Lower lobe of right lung (tissue), 2 donors: ENCODE measurements at places on chromosomes 6 and 20. TPM values are rescaled to one million over a fixed set of nuclear protein-coding genes. Genes with fewer than 3 reads are reported as not detected.

GRCh38 chr6:54910431-54910884, 63.9 kb downstream of the FAM83B start:
- no peak overlapping the region for H3K4me3 ChIP-seq
- no peaks in the 10 kb centered on the region for H3K27me3 ChIP-seq
- H3K4me1 ChIP-seq: no peaks in the 10 kb centered on the region
- H3K36me3 ChIP-seq: no peaks in the 10 kb centered on the region

- H3K27ac ChIP-seq: no peak overlapping the region
- H3K36me3 ChIP-seq: no peaks in the 10 kb centered on the region
- H3K4me3 ChIP-seq: no peak overlapping the region
- no peaks in the 10 kb centered on the region for H3K27me3 ChIP-seq
Measured at GRCh38 chr6:129662980-129663431, 47.0 kb downstream of the ARHGAP18 start.

- H3K27me3 ChIP-seq: no peaks in the 10 kb centered on the region
- no peaks in the 10 kb centered on the region for H3K4me1 ChIP-seq
- no peak overlapping the region for H3K27ac ChIP-seq
- H3K36me3 ChIP-seq: no peaks in the 10 kb centered on the region
- no peak overlapping the region for H3K4me3 ChIP-seq
- no peak for DNase-seq
Measured at GRCh38 chr6:73339340-73339739, 14.7 kb downstream of the DPPA5 start.

Gene PIGU
- total RNA-seq: 13.8 TPM

- peak overlapping the region; percentile 4 for H3K4me3 ChIP-seq
- H3K36me3 ChIP-seq: peaks cover 7% of the 10 kb centered on the region
- peak; percentile 71 for DNase-seq
- peak overlapping the region; percentile 24 for H3K27ac ChIP-seq
- H3K4me1 ChIP-seq: peaks cover 44% of the 10 kb centered on the region
- no peaks in the 10 kb centered on the region for H3K27me3 ChIP-seq
Measured at GRCh38 chr20:58306421-58307261, 2.9 kb upstream of the RAB22A start.

Gene TSBP1
- not detected for total RNA-seq

Gene NFS1
- 22.2 TPM for total RNA-seq

Gene LHFPL5
- total RNA-seq: not detected

DNA sequence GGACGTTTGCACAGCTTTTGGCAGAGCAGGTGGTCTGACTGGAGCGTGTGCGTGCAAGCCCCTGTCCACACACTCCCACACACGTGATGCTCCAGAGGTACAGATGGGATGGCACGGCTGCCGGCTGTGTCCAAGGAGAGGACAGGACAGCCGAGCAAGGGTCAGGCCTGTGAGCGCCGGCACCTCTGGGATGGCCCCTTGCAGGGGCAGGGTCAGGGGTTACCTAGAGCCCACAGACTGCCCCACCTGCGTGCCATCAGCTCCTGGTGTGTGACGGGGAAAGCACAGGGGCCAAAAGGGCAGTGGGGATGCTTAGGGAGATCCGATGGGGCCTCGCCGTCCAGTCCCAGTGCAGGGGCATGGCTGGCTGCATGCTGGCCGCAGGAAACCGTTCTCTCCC, 189.7 kb downstream of the TAF4 start:
- H3K4me1 ChIP-seq: no peaks in the 10 kb centered on the region
- no peak for DNase-seq
- peaks cover 3% of the 10 kb centered on the region for H3K27me3 ChIP-seq
- H3K4me3 ChIP-seq: no peak overlapping the region
- no peaks in the 10 kb centered on the region for H3K36me3 ChIP-seq

Gene DUSP15
- 0.80 TPM for total RNA-seq

GRCh38 chr20:35004051-35004725, 48.5 kb downstream of the MYH7B start:
- H3K36me3 ChIP-seq: peaks cover 100% of the 10 kb centered on the region
- H3K27me3 ChIP-seq: no peaks in the 10 kb centered on the region
- no peaks in the 10 kb centered on the region for H3K4me1 ChIP-seq
- peak; percentile 7 for DNase-seq
- H3K27ac ChIP-seq: no peak overlapping the region

DNA sequence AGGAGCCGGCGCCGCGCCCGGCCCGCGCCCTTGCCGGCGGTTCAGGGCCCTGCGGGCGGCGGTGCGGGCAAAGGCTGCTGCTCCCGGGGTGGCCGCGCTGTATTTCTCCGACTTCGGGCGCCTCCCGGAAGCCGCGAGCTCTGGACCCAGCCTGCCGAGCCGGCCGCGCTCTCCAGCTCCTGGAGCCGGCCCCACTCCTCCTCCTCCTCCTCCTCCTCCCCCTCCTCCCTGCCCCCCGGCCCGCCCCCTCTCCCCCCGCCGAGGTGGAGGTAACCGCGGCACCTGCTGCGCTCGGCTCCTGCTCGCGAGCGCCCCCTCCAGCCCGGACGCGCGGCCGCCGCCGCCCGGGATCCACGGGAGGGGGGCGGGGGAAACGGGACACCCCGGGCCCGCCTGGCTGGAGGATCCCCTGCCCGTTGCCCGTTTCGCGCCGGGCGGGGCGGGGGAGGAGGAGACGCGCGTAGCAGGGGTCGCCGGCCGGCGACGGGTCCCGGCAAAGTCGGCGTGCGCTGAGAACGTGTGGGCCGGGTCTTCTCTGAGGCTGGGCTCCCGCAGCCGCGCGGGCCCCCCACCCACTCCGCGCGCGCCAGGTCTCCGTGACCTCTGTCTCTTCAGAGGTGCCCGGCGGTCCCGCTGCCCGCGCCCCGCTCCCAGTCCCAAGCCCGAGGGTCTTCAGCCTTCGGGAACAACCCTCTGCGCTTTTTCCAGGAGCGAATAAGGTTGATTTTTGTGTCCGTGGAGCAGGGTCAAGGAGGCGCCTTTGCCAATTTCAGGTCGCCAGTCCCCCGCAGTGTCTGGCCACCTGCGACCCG, at the start of gene SLC22A23:
Gene SLC22A23, minus strand, starts transcription at position 153 of the 812 bp plus-strand sequence. CDS start 491 bp downstream, outside the sequence.
- peaks cover 8% of the 10 kb centered on the region for H3K27me3 ChIP-seq
- peaks cover 39% of the 10 kb centered on the region for H3K4me1 ChIP-seq
- DNase-seq: peak; percentile 87
- peak within 1 kb of the TSS; percentile 70 for H3K4me3 ChIP-seq

Gene CD40
- total RNA-seq: 35.7 TPM

Gene CALHM6
- 9.1 TPM for total RNA-seq

- H3K27ac ChIP-seq: no peak overlapping the region
- H3K4me3 ChIP-seq: no peak overlapping the region
- H3K36me3 ChIP-seq: no peaks in the 10 kb centered on the region
- H3K4me1 ChIP-seq: no peaks in the 10 kb centered on the region
- DNase-seq: no peak
- H3K27me3 ChIP-seq: peaks cover 3% of the 10 kb centered on the region
Measured at GRCh38 chr20:24339210-24339641, 130.2 kb upstream of the SYNDIG1 start.

Gene TBXT
- total RNA-seq: not detected

GRCh38 chr6:105603788-105604586, 201.1 kb upstream of the PREP start:
- no peaks in the 10 kb centered on the region for H3K27me3 ChIP-seq
- H3K27ac ChIP-seq: no peak overlapping the region
- no peak for DNase-seq
- peaks cover 26% of the 10 kb centered on the region for H3K4me1 ChIP-seq

DNA sequence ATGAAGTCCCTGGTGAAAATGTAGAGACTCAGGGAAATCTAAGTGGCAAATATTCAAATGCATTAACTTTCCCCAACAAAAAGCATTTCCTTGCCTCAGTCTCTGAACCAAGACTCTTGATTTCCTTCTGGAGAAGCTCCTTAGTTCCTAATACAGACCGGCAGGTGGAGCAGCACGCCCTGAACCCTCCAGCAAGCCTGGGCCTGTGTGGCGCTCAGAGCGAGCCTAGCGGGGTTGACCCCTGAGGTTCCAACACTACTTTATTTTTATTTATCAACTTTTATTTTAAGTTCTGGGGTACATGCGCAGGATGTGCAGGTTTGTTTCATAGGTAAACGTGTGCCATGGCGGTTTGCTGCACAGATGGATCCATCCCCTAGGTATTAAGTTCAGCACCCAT, 50.8 kb downstream of the PACRG start:
- no peak for DNase-seq
- H3K27me3 ChIP-seq: no peaks in the 10 kb centered on the region
- no peaks in the 10 kb centered on the region for H3K4me1 ChIP-seq
- no peak overlapping the region for H3K4me3 ChIP-seq
- no peaks in the 10 kb centered on the region for H3K36me3 ChIP-seq
- H3K27ac ChIP-seq: no peak overlapping the region

- H3K4me3 ChIP-seq: peak overlapping the region; percentile 78
- peaks cover 46% of the 10 kb centered on the region for H3K4me1 ChIP-seq
- peak overlapping the region; percentile 96 for H3K27ac ChIP-seq
- peaks cover 3% of the 10 kb centered on the region for H3K36me3 ChIP-seq
Measured at GRCh38 chr6:36677753-36678487, 594 bp upstream of the CDKN1A start.

GRCh38 chr6:44057931-44058616, 69.2 kb downstream of the MRPL14 start:
- H3K4me1 ChIP-seq: peaks cover 44% of the 10 kb centered on the region
- no peak for DNase-seq
- H3K27ac ChIP-seq: peak overlapping the region; percentile 88

DNA sequence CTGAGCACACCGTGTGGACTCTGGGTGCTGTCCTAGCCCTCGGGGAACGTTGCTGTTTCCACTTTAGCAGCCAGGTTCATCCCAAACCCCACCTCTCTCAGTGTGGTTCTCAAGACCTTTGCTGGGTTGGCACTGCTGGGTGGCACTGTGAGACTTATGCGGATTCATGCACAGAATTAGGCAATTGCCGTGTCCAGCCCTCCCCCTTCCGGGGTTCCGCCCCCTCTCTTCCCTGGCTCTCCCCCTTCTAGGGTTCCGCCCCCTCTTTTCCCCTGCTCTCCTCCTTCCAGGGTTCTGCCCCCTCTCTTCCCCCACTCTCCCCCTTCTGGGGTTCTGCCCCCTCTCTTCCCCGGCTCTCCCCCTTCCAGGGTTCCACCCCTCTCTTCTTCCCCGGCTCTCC, 39.8 kb upstream of the SLCO4A1 start:
- H3K4me3 ChIP-seq: peak overlapping the region; percentile 23
- H3K36me3 ChIP-seq: no peaks in the 10 kb centered on the region
- H3K4me1 ChIP-seq: peaks cover 53% of the 10 kb centered on the region
- peak overlapping the region; percentile 83 for H3K27ac ChIP-seq
- H3K27me3 ChIP-seq: no peaks in the 10 kb centered on the region

DNA sequence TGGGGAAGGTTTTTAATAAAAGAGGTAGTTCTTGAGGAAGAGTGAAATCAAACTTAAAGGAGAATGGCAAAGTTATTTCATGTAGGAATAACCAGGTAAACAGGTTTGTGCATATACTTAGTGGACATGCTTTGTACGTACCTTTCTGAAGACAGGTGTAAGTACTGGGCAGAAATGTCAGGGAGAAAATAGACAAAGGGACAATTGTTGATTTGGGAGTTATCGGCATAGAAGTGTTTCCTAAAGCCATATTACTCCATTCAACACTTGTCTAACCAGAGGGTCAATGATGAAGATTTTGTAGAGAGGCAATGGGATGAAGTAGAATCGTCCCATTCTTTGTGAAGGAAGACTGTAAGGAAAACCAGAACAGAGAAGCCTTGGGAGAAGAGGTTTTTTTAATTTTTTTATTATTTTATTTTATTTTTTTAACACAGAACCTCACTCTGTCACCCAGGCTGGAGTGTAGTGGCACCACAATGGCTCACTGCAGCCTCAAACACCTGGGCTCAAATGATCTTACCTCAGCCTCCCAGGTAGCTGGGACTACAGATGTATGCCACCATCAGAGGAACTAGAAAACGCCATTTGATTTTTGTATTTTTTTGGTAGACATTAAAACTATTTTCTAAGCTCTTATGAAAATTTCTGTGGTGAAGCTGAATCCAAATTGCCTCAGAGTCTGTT, 18.0 kb downstream of the SMAP1 start:
- no peak for DNase-seq
- no peaks in the 10 kb centered on the region for H3K27me3 ChIP-seq
- H3K36me3 ChIP-seq: no peaks in the 10 kb centered on the region
- H3K4me3 ChIP-seq: no peak overlapping the region

DNA sequence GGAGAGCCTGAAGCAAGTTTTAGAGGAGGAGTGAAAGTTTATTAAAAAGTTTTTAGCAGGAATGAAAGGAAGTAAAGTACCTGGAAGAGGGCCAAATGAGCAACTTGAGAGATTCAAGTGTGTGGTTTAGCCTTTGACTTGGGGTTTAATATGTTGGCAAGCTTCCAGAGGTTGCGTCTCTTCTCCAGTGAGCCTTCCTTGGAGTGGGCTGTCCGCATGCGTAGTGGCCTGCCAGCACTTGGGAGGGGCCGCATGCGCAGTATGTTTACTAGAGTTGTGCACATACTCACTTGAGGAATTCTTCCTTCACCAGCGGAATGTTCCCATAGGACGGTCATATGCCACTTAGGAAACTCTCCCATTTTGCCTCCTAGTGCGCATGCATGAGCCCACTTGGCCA, 235.2 kb downstream of the ALDH8A1 start:
- H3K27ac ChIP-seq: peak overlapping the region; percentile 77
- H3K4me1 ChIP-seq: peaks cover 38% of the 10 kb centered on the region
- H3K27me3 ChIP-seq: no peaks in the 10 kb centered on the region
